Transverse colon (tissue), 4 donors: ENCODE measurements at places on chromosomes 16 and 17. TPM values are rescaled to one million over a fixed set of nuclear protein-coding genes. Genes with fewer than 3 reads are reported as not detected.

Gene MRPL45
- 5.2 TPM for total RNA-seq

Gene RMI2
- total RNA-seq: 2.3 TPM

Gene PRR29
- total RNA-seq: not detected

Gene RNF222
- total RNA-seq: not detected

Gene NPIPA2
- not detected for total RNA-seq

Gene MT1G
- total RNA-seq: 1,835 TPM

Gene KCNH4
- total RNA-seq: not detected

Gene C17orf67
- total RNA-seq: 0.27 TPM

Gene KRT33A
- not detected for total RNA-seq

GRCh38 chr17:19492141-19492540, 41.5 kb upstream of the SLC47A1 start:
- no peak for DNase-seq

GRCh38 chr16:74716355-74716754, 15.7 kb upstream of the MLKL start:
- no peak for DNase-seq

DNA sequence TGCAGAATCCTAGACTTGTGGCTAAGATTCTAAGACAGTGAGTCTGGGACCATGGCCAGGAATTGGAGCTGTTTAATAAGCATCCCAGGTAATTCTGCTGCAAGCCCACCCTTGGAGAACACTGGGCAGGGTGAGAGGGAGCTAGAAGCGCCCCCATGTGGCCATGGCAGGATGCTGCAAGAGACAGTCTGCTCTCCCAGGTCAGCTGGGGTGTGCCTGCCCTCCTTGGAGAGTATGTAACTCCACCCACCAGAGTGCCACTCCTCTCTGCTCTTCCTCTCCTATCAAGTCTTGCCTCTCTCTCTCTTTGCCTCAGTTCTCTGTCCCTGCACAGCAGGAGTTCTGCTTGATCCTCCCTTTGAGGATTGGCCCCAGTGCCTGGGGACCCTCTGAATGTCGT, 14.9 kb downstream of the RCVRN start:
- no peak for DNase-seq

GRCh38 chr16:381789-382717, at the start of gene PGAP6:
Gene PGAP6, minus strand, starts transcription at chr16:381978. Its CDS starts 157 bp downstream, at chr16:381821.
- peak; percentile 76 for DNase-seq

- no peak for DNase-seq
Observed at GRCh38 chr16:83674931-83675535, 132.7 kb upstream of the HSBP1 start.

DNA sequence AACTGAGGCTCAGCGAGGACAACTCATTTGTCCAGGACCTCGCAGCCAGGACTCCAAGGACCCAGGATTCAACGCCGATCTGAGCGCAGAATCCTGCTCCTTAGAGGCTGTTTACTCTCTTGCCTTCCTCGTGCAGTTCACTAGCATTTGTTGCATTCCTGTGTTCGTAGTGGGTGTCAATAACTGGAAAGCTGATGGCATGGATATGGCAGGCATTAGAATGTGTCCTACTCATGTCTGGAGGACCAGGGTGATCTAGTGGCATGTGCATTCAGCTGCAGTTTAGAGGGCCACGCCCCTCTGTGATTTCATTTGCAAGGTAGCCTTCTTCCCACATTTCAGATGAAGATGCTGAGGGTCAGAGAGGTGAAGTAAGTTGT, 510 bp downstream of the CRISPLD2 start:
- DNase-seq: no peak

GRCh38 chr17:17667231-17667630, 14.0 kb upstream of the RAI1 start:
- DNase-seq: no peak

- no peak for DNase-seq
Observed at GRCh38 chr17:76405607-76405966, 21.2 kb downstream of the SPHK1 start.

DNA sequence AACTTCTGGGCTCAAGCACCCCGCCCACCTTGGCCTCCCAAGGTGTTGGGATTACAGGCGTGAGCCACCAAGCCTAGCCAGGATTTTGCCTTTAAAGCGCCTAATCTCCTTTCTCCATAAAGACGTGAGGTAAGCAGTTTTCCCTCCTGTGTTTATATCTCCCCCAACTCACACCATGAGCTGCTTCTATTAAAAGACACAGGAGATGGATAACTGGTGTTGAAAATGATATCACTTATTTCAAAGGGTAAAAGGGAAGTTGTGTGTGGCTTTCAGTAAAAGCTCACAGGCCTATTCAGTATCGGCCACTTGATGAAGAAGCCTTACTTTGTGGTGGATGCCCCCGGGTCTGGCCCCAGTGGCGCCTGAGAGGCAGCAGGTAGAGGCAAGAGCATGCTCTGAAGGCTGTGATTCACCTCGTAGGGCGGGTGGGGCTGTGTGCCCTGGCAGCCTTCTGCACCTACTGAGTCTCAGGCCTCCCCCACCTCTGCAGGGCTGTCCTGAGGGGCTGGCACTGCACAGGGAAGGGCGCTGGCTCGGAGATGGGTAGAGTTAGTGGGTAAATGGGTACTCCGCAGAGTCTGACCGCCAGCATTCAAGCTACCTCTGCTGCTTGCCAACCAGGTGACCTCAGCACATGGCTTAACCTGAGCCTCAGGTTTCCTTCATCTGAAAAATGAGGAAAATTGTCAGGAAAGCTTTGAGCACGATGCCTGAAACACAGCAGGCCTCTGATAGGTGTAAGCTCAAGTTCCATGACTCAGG, 146.8 kb downstream of the CLEC16A start:
- DNase-seq: no peak

DNA sequence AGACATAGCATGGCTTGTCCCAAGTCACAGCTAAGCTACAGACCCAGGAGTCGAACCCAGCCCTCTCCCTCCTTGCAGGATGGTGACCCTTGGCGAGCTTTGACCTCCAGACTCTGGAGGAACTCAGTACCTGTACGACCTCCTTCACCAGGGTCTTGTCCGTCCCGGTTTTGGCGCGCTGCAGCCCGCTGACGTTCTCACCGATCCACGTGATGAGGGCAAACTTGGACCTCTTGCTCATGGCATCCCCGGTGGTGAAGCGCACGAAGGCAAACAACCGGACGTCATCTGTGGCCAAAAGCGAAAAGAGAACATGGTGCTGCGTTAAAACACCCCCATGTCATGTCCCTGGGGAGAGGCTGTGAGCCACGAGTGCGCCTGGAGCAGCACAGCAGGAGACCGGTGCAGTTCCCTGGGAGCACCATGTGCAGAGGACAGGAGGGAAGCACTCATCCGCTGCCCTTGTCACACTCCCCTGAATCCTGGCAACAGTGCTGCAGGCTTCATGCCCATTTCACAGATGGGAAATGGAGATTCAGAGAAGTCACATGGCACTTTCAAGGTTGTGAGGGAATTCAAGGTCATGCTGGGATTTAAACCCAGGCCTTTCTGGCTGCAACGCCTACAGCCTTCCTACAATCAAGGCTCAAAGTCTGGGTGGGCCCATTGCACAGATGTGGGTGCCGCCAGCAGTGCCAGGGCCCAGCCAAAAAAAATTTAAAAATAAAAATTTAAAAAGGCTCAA, 27.7 kb downstream of the COTL1 start:
- no peak for DNase-seq

GRCh38 chr17:81527591-81528383, at the start of gene FSCN2:
Gene FSCN2, plus strand, starts transcription at chr17:81528377. Its CDS starts 155 bp downstream, at chr17:81528532.
- DNase-seq: no peak

GRCh38 chr16:85017151-85017550, 5.8 kb upstream of the ZDHHC7 start:
- DNase-seq: no peak

DNA sequence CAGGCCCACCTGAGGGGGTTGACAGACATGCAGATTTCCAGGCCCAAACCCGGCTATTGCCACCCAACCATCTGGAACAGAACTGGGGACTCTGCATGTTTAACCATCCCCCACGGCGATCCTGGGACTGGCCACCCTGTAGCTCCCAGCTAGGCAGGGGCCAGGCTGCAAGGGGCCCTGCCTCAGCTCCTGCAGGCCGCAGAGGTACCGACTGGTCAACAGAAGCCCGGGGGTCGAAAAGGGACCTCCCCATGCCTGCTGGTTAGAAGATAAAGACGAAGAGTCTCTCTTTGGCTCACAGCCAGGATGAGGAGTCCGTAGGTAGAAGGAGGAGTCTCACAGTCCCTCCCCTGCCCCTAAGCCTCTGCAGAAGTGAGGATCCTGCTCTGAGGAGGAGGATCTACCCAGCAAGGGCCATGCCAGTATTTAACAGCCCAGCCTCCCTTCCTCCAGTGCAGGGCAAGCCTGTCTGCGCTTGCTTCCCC, 223.4 kb upstream of the TNRC6C start:
- DNase-seq: no peak

- DNase-seq: peak; percentile 82
Observed at GRCh38 chr17:18217412-18218015, 7.9 kb upstream of the LLGL1 start.

GRCh38 chr17:47324224-47325020, 667 bp downstream of the EFCAB13 start:
- DNase-seq: peak; percentile 68

DNA sequence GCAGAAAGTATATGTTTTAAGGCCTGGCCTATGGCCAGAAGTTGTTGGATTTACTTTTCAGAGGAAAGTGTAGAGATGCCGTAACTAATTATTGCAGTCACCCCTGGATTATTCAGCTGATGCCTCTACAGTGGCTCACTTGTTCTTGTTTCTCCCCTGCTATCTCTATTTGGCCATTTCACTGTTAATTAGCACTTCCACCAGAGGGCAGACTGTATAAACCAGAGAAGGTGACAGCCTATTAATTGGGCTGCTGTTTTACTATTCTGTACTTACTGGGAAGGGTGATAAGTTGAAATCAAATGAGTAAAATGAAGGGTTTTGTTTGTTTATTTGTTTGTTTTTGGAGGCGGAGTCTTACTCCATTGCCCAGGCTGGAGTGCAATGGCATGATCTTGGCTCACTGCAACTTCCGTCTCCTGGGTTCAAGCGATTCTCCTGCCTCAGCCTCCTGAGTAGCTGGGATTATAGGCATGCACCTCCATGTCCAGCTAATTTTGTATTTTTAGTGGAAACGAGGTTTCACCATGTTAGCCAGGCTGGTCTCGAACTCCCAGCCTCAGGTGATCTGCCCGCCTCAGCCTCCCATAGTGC, 66.0 kb downstream of the CDK12 start:
- DNase-seq: no peak
